ENCODE measurements at places on chromosomes 6 and 20.
A peak's percentile ranks its signal among the peaks of the same experiment; 100 is the strongest.

- peak overlapping the region; percentile 69 for H3K27ac ChIP-seq
- H3K27me3 ChIP-seq = no peaks in the 10 kb centered on the region
- DNase-seq = no peak
- H3K4me1 ChIP-seq = no peaks in the 10 kb centered on the region
Measured at GRCh38 chr6:14706378-14706929, 539.4 kb upstream of the JARID2 start.

- no peak overlapping the region for H3K4me3 ChIP-seq
- H3K4me1 ChIP-seq = no peaks in the 10 kb centered on the region
- no peak for DNase-seq
- no peaks in the 10 kb centered on the region for H3K36me3 ChIP-seq
- no peak overlapping the region for H3K27ac ChIP-seq
Measured at GRCh38 chr20:24721891-24722568, 227.0 kb upstream of the CST7 start.

- H3K4me3 ChIP-seq = no peak overlapping the region
- H3K27ac ChIP-seq = no peak overlapping the region
- no peaks in the 10 kb centered on the region for H3K36me3 ChIP-seq
- no peak for DNase-seq
- H3K27me3 ChIP-seq = peaks cover 92% of the 10 kb centered on the region
Measured at GRCh38 chr6:32796848-32797776, 19.7 kb downstream of the HLA-DOB start.

DNA sequence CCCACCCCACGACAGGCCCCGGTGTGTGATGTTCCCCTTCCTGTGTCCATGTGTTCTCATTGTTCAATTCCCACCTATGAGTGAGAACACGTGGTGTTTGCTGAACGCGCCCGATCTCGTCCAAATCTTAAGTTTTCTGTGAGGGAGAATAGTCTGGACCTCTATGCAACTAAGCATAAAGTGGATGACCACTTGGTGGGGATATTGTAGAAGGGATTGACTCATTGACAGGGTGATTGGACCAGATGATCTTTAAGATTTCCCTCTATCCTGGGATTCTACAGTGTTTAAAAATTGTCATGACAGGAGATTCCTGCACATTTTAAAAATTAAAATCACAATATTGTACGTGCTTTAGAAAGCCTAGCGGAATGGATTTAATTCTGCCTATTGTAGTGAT, 141.3 kb downstream of the TRMT11 start:
- H3K4me1 ChIP-seq = no peaks in the 10 kb centered on the region
- H3K27ac ChIP-seq = no peak overlapping the region
- no peaks in the 10 kb centered on the region for H3K36me3 ChIP-seq
- no peaks in the 10 kb centered on the region for H3K27me3 ChIP-seq
- H3K4me3 ChIP-seq = no peak overlapping the region

DNA sequence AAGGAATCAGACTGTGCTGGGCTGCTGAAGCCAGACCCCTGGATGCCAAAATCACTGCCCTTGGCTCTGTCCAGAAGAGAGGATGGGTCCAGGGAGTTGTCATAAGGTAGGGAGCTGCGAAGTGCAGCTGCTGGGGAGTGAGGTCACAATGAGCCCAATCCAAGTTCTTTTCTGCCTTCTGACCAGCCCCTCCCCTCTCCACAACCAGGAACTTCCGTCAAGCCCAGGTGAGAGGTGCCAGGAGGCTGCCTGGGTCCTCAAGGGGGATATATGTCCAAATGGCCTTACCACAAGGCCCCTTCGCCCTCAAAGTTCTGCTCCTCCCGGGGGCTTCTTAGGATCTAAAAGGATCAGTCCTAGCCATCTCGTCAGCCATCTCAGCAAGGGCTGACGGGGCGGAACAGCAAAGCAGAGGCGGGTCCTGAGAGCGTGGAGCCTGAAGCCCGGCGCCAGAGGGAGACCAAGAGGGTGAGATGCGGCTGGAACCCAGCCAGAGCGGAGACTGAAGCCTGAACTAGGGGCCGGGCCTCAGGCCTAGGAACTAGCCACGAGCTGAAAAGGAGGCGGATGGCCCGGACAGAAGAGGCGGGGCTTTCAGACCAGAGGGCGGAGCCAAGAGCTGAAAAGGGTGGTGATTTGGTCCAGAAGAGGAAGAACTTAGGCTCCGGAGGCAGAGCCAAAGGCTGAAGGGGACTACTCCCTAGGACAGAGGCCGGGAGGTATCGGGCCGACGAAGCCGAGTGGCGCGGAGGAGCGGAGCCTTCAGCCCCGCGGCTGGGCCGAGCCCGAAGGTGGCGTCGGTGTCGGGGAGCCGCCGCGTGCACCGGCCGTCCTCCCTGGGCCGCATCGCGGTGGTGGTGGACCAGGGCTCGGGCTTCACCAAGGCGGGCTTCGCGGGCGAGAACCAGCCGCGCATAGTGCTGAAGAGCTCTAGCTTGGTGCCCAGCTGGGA, at the start of gene ACTL10:
ACTL10 (plus strand) TSS at position 651 of the 952 bp plus-strand sequence. CDS start 555 bp downstream, outside the sequence.
- H3K27ac ChIP-seq = peak within 1 kb of the TSS; percentile 93
- peak; percentile 80 for DNase-seq
- H3K4me3 ChIP-seq = peak within 1 kb of the TSS; percentile 49
- H3K36me3 ChIP-seq = no peaks in the 10 kb centered on the region
- H3K4me1 ChIP-seq = peaks cover 41% of the 10 kb centered on the region

- DNase-seq = no peak
- H3K27me3 ChIP-seq = no peaks in the 10 kb centered on the region
- H3K4me1 ChIP-seq = peaks cover 7% of the 10 kb centered on the region
- H3K36me3 ChIP-seq = no peaks in the 10 kb centered on the region
- H3K27ac ChIP-seq = no peak overlapping the region
Measured at GRCh38 chr6:148836751-148837150, 89.9 kb downstream of the UST start.

- H3K36me3 ChIP-seq = no peaks in the 10 kb centered on the region
- no peak for DNase-seq
- H3K4me1 ChIP-seq = no peaks in the 10 kb centered on the region
- no peaks in the 10 kb centered on the region for H3K27me3 ChIP-seq
- no peak overlapping the region for H3K4me3 ChIP-seq
Measured at GRCh38 chr6:33957892-33958525, 154.2 kb upstream of the MLN start.

All from esophagus squamous epithelium (tissue), 5 donors.